ENCODE measurements at places on chromosomes 12 and 14.

- peak; percentile 96 for DNase-seq
Observed at GRCh38 chr12:42961395-42961794, 371.8 kb upstream of the PRICKLE1 start.

DNA sequence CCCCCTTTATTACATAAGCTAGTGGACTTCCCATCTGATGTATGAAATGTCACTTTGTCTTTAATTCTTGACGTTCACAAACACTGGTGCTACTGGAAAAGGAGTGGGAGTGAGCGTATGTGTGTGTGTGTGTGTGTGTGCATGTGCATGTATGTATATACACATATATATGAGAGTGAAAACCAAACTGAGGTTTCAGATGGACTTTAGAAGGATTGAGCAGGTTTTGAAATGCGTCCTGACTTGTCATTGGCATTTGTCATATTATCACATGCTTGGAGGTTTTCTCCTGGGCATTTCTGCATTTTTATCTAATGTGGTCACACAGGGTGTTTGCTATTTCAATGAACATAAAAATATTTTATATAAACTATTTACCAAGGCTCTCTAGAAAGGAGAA is 1085.9 kb downstream of the BCL11B start:
- no peak for DNase-seq

DNA sequence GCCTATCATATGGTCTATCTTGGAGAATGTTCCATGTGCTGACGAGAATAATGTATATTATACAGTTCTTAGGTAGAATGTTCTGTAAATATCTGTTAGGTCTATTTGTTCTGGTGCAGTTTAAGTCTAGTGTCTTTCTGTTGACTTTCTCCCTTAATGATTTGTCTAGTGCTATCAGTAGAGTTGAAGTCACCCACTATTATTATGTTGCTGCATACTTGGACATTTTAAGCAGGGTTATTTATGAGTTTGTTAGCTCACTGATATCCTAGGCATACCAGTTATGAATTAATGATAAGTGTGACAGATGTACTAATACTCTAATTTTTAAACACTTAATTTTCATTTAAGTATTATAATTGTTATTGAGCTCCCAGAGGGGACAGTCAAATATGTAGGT is 292.5 kb downstream of the AKAP6 start:
- DNase-seq = no peak

DNA sequence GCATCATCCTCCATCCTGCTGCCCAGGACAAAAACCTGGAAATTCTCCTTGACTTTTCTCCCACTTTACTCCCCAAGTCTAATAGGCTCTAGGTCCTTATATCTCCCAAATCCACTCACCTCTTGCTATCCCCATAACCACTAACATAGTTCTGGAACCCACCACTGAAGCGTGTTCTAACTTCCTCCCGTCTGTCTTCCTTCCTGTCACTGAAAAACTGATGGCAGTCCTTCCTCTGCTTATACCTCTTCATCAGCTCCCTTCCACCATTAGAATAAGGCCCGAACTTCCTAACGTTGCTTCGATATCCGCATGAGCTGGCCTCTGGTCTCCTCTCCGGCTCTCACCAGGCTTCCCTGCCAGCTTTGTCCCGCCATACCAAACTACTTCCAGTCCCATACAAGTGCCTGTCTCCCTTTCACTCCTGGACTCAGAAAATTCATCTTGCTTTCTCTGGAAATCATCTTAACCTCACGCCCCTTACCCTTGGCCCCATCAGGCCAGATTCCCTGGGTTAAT is 63.0 kb upstream of the BCL2L14 start:
- no peak for DNase-seq

DNA sequence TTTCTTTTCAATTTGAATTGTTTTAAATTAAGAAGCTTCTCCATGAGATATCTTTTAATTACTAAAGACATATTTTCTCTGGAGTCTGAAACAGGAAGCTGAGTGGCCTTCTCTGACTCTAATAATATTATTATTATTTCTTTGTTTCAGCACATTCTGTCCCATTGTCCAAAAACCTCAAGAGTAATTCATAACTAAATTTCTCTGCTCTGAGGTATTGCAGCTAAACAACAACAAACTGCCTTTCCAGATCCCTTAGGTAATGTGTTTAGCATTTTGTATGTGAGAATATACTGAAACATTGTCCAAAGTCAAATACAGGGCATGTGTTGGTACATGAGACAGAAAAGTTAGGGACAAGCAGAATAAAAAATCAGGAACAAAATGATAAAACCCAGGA is 199.0 kb upstream of the FAR2 start:
- DNase-seq = no peak

GRCh38 chr12:71589478-71589881 is 74.2 kb downstream of the ZFC3H1 start:
- peak; percentile 39 for DNase-seq

- no peak for DNase-seq
Observed at GRCh38 chr14:23937203-23937602, 16.4 kb upstream of the DHRS4 start.

DNA sequence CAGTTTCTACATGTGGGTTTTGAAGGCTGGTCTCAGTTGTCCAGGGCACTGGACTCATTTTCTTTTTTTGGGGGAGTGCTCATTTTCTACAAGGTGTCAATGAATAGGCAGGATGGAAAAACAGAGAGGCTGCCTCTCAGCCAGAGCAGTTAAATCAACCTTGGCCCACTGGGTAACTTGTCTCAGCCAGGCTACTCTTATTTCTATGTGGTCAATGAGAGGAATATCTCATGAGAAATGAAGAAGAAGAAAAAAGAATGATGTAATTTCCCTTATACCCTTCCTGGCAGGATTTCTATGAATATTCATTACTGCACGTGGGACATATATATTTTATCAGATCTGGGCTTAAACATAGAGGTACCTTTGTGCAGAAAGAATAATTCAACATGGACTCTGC is 155.2 kb upstream of the E2F7 start:
- DNase-seq = no peak

GRCh38 chr12:81597928-81598604 is 161.1 kb downstream of the PPFIA2 start:
- no peak for DNase-seq

DNA sequence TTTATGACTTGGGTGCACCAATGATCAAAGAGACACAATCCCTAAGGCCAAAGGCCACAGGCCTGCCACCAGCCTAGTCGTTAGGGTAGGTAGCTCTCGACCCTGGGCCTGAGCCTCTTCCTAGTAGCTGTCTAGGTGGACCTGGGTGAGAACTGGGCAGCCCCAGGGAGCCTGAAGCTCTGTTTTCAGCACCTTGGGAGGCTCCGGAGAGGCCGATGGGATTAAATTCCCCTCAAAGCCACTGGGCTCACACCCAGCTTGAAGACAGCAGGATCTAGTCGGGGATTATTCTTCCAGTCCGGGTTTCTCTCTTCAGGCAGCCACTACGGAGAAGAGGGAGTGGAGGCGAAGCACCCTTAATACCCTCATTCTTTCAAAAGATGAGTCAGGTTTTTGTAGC is 79.8 kb downstream of the TMEM260 start:
- DNase-seq = no peak

- peak; percentile 53 for DNase-seq
Observed at GRCh38 chr12:67716817-67717216, 68.3 kb downstream of the DYRK2 start.

DNA sequence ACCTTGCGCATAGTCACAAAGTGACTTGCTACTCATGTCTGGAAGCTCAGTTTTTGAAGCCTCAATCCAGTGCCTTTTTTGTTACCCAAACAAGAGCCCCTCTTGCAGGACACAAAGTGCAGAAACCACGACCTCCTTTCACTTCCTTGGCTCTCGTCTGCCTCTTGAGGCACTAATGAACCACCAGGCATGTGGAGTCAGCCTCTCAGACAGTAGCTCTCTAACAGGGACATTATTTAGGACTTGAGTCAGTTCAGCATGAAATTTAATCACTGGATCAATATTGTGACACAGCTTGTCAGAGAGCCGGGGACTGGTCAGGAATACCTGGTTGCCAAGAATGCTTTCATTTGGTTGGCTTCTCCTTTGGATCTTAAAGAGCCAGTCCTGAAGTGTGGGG is 46.7 kb downstream of the HSPB8 start:
- DNase-seq = no peak

DNA sequence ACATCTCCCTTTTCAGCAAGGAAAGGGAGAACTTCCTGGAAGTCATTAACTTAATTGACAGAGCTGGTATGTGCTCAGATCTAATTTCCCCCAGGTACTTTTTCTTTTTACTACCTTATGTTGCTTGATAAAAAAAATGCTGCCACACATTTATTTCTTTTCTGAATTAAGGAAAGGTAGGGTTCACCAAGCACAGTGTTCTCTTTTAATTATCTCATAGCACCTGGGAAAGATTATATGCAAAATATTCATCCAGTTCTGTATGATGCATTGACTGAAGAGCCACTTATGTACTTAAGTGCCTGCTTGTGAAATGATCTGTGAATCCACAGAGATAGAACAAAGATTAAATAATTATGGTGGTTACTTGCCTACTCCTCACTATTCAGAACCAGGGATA is 25.1 kb downstream of the KCNC2 start:
- DNase-seq = no peak

DNA sequence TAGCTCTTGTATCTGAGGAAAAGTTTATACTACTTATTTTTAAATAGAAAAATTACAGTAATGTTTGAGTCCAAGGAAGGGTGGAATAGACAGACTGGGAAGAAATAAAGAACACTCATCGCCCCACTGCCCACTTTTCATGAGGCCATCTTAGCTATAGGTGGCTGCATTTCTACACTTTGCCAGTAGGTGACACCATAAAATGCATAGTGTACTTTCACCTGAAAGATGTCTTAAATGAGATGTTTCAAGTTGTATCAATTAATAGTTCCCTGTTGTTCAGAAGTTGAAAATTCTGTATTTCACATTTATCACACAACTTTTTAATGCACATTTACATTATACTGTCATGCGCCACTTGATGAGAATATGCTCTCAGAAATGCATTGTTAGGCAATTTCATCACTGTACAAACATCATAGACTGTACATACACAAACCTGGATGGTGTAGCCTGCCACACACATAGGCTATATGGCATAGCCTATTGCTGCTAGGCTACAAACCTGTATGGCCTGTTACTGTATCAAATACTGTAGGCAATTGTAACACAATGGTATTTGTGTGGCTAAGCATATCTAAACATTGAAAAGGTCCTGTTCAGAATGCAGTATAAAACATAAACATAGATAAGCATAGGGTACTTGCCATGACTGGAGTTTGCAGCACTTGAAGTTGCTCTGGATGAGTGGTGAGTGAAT is 27.6 kb downstream of the PMCH start:
- peak; percentile 24 for DNase-seq

DNA sequence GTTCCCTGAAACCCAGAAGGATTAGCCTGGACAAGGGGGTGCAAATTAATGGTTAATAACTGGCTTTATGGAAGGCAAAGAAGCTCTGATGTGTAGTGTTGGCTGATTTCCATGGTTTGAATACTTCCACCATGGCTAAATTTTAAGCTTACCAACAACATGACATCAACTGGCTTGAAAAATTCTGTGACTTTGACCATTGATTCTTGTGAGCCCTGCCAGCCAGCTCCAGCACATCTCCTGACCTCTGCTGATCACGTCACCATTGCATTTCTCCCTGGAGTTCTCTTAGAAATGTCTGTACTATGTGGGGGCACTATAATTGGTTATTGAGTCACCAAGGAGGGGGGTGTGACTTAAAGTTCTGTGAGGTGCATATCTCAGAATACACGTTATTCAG is 171.2 kb downstream of the MYRFL start:
- DNase-seq = no peak

DNA sequence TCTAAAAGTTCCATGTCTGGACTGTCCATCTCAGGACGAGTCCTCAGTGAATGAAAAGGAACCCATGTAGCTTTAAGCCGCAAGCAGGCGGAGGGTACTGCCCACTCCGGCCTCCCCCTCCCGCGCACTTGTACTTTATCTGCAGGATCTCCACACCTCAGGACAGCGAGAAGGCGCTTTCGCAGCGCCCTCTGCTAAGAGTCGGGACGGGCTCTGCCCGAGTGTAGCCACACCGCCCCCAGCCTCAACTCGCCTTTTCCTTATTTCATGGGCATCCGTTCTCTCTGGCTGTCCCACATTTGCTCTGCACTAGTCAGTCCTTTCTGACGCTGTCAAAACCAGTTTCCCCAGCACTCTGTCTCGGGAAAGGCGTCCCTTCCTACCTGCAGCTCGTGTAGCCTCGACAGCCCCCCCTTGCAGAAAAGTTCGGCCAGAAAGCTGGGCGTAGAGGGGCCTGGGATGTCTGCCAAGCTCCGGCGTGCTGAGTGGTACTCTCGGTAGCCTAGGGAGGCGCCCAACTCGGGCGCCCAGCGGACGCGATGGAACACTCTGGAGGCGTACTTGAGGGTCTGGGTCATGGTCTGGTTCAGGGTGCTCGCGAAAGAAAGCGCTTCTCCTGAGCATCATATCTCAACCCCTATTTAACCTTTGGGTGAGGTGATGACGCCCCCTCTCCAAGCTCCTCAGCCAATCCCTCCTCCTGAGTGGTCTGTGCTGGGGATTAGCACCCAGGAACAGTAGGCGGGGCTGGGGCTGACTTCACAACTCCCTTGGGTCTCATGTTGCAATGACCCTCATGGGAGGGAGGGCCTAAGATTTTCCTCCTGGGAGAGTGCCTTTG is at the start of gene CYP27B1:
CYP27B1 (minus strand) TSS at position 615 of the 841 bp plus-strand sequence; CDS start at position 578, 37 bp downstream.
- peak; percentile 56 for DNase-seq

DNA sequence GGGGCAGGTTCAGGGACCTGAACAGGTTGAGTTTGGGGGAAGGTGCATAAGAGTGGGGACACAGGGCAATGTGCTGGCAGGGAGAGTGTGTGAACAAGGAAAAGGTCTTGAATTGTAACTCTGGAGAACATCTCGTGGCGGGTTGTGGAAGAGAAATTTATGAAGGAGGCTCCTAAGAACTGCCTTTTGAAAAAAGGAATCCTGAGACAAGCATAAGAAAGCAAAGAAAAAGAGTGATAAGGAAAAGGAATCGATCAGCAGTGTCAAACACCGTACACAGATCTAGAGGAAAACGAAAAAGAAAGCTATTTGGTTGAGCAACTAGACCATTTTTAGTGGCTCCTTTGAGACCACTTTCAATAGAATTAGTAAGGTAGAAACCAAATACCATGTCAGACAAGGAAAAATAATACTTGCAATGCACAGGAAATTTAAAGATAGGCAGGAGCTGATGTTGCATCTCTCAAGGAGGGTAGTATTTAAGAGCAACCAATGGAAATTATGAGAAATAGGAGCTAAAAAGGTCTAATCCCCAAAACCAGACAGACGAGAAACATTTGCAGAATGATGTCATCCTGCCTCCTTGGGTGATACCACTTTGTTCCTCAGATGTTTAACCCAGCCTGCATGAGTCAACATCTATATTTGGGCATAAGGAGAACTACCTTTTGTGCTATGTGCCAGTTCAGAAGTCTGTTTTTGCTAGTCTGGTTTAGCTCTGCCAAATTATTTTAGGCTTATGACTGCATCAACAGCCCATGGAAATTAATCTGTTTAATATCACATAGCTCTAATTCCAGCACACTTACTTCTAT is 64.5 kb upstream of the STK38L start:
- peak; percentile 97 for DNase-seq

GRCh38 chr12:293199-293598 is 30.6 kb upstream of the SLC6A13 start:
- no peak for DNase-seq

- DNase-seq = no peak
Observed at GRCh38 chr12:29414368-29414767, 33.4 kb upstream of the ERGIC2 start.

All from M059J (cell line).